Activated T-helper 1 cell treated with anti-CD3 and anti-CD28 coated beads, Interleukin-2, amount 50 U/mL, for 16 hours (primary cell): ENCODE measurements at places on chromosomes 11 and 22.

GRCh38 chr11:112477581-112478317 is 217.1 kb upstream of the PLET1 start:
- DNase-seq, result no peak

DNA sequence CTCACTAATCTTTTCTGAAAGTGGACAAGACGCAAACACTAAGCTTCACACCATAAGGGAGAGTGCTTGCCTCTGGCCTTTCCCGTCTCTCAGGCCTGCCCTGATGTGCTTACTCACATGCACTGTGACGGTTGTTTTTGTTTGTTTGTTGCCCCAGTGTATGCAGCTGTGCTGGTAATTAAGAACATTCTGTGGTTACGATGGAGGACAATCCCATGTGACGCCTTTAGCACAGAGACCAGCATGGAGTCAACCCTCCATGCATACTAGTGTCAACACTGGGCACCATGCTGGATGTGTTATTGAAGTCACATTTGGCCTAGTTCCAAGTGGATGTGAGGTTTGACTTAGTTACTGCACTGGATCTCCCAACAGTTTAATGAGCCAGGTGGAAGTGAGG is 27.8 kb upstream of the CDON start:
- no peak for DNase-seq

DNA sequence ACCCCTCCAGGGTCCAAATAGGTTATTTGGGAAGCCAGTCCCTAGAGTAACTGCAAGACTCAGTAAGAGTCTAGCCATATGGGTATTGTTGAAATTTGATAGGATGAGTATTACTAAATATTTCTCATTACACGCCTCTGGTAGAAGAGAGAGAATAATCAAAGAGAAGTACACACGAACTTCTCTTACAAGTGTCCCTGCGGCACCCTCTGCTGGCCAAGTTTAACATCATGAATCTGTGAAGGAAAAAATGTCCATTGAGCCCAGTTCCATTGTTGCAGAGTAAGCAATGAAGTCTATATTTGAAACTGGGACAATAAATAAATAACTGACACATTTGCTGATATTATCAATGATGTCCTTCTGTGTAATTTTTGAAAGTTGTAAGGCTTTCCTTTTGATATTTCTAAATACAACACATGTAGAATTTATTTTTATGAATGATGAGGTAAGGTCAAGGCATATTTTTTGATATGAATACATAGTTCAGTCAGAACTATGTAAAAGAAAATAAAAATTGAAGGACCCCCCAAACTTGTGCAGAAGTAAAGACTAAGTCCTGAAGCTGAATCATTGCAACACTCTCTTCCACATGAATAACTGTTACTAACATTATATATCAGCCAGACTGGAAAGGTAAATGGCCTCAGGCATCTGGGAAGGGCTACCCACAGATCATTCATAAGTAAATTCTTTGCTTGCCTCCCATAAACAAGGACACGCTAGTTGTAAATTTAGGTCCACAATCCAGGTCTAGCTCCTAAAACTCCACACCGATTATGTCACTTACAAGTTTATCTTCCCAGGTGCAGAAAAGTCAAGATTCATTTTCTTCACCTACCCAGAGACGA is 10.0 kb downstream of the OR51L1 start:
- no peak for DNase-seq

DNA sequence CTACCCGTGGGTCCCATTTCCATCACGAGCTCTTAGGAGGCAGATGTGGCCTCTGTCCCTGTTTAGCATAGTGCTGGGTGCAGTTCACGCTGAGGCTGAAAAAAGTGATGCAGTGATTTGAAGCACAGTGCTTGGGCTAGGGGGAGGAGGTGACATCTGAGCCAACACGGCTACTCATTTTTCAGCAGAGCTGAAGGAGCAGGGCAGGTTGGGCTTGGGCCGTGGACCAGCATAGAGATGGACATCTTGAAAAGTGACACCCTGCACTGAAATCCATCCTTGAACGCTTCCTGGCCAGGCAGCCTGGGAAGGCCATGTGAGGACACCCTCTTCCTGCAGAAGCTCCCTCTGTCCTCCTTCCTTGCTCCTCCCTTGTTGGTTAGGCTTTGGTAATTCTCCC is 66.4 kb downstream of the ADAMTS15 start:
- DNase-seq, result no peak
